Fibroblast of villous mesenchyme (primary cell): ENCODE measurements at places on chromosomes 3 and 15. TPM values are rescaled to one million over a fixed set of nuclear protein-coding genes. Genes with fewer than 3 reads are reported as not detected.

The SLC7A14 gene
- total RNA-seq: 1.6 and 2.2 TPM in 2 replicates

The GRAMD1C gene
- total RNA-seq: 2.2 and 2.3 TPM in 2 replicates

The TUBGCP4 gene
- 9.7 and 14.7 TPM in 2 replicates for total RNA-seq

The GASK1A gene
- 0.32 and 1.7 TPM in 2 replicates for total RNA-seq

The DNAH1 gene
- 4.7 and 4.8 TPM in 2 replicates for total RNA-seq

The SLC38A3 gene
- total RNA-seq: not detected in 2 replicates

The SPINT1 gene
- 0.32 and 0.43 TPM in 2 replicates for total RNA-seq

The GPR62 gene
- under 0.01 TPM in 1 of 2 replicates, not detected in the other for total RNA-seq

The KNG1 gene
- not detected in 2 replicates for total RNA-seq

The NEIL1 gene
- total RNA-seq: 3.2 and 4.3 TPM in 2 replicates

The LEO1 gene
- total RNA-seq: 22.2 and 28.1 TPM in 2 replicates

- DNase-seq: no peak
Observed at GRCh38 chr3:146732325-146732724, 127.2 kb upstream of the PLSCR5 start.

- peak; percentile 51 for DNase-seq
Observed at GRCh38 chr3:25455441-25456132, 27.5 kb downstream of the RARB start.

- no peak for DNase-seq
Observed at GRCh38 chr3:140943781-140944552, 2.3 kb downstream of the SLC25A36 start.

- DNase-seq: peak; percentile 29
Observed at GRCh38 chr3:153209596-153209995, 47.6 kb downstream of the RAP2B start.

GRCh38 chr15:72057548-72058091, 60.3 kb downstream of the MYO9A start:
- peak; percentile 45 for DNase-seq

GRCh38 chr15:76345880-76346668, 9.5 kb downstream of the ISL2 start:
- no peak for DNase-seq

DNA sequence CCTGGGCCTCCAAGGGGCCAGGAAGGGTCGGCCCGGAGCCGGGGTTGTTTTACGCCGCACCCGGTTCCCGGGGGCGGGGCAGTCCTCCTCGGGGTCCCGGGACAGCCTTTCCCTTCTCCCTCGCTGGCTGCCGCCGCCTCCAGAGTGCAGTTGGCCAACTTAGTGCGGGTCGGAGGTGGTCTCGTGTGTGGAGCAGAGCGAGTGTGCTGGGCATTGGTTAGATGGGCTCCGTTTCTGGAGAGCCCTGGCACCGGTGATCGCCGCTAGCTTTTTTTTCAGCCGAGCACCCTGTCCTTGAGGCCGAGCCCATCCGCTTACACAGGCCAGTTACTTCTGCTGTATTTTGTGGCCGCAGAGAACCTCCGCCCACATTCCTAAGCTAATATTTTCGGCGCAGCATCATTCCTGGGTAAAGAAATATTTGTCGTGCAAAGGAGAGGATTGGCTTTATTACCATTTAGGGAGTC, 585 bp downstream of the KIF23 start:
- peak; percentile 86 for DNase-seq

DNA sequence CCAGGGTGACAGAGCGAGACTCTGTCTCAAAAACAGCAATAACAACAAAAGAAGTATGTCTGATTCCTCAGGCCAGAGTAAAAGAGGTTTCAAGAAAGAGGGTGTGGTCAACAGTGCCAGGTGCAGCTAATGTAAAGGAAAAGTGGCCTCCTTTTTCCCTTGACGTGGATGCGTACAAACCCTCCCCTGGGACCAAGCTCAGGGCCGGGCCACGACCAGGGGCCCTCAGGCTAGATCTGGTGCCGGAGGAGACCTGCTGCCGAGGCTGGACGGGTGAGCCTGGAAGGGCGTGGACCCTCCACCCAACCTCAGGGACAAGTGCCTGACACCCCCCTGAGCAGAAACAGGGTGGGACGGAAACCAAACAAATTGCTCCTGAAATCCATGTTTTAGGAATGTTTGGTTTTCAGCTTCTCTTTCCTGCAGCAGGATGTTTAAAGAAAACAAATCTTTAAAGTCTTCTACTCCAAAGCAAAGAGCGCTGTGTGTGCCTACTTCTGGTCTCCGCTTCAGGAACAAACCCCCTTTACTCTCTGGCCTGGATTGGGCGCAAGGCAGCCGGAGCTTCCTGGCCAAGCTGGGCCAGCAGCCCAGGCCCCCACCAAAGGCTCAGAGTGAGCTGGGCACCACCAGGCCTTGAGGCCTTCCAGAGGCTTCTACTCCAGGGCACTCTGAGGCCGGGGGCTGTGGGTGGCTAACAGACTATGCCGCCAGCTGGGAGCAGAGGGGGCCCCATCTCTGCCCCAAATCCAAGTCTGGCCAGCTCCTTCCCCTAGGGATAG, 21.4 kb downstream of the ZDHHC19 start:
- no peak for DNase-seq

- DNase-seq: no peak
Observed at GRCh38 chr15:97023488-97023844, 693.0 kb downstream of the NR2F2 start.

- peak; percentile 60 for DNase-seq
Observed at GRCh38 chr15:39598958-39599845, 18.3 kb downstream of the THBS1 start.

DNA sequence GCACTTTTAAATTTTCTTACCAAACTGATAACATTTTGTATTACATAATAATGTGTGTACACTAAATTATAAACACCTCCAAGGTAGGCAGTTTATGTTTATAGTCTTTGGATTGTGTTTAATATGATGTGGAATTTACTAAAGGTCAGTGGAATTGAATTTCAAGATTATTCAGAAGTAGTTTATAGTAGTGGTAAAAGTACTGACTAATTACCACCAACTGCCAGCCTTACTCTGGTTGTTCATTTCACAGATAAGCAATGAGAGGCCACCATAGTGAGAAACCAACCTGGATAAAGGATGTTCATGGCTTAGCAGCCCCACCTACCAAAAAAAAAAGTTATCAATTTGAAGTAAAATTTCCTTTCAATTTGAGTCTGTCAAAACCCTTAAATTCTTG, 54.0 kb upstream of the EIF5A2 start:
- DNase-seq: no peak

DNA sequence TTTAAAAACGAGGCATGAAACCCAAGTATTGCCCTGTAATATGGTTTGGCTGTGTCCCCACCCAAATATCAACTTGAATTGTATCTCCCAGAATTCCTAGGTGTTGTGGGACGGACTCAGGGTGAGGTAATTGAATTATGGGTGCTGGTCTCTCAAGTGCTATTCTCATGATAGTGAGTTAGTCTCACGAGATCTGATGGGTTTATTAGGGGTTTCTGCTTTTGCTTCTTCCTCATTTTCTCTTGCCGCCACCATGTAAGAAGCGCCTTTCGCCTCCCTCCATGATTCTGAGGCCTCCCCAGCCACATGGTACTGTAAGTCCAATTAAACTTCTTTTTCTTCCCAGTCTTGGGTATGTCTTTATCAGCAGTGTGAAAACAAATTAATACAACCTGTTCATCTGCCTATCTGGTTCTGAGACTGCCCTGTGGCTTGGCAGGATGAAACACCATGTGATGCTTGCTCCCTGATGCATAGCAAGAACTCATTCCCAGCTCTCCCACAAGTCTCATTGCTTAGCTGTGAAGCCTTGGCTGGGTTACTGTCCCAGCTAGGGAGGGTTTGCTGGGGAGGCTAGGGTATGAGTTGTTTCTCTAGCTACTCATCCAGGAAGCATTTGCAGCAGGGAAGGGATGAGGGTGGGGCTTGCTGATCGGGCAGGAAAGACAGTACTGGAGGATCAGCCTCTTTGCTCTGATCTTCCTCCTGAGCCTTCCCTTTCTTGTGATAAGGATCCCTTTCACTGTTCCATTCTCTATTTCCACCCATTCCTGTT, 3.7 kb upstream of the SQOR start:
- DNase-seq: peak; percentile 74

GRCh38 chr3:145144361-145144760, 1016.6 kb downstream of the PLOD2 start:
- peak; percentile 60 for DNase-seq

DNA sequence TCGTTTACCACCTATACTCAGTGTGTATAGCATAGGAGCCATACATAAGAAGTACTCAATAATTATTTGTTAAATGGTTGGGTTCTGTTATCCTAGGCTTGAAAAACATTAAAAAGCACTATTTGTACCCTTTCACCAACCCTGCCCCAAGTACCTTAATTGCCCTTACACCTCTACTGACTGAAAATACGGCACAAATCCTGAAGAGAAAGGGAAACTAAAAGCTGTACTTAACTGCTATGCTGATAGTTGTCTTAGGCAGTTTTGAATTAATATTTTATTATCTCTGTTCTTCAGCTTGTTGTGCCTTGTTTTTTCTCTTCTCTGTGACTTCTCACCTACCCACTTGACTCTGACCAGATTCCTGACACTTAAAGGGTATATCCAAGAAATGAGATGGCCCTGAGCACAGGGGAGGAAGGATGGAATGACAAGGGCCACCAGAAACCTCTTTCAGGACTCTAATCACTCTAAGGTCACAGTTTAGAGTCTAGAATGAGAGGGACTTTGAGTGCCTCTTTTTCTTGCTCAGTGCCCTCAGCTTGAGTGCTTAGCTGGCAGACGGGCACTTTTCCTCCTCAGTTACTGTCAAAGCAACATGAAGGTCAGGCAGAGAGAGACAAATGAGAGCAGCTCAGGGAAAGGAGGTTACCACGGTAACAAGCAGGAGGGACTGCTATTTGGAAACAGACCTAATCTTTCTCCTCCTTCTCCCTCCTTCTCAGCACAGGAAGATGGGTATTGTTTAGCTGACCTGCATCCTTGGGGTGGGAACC, 136.5 kb downstream of the ZNF609 start:
- peak; percentile 63 for DNase-seq

GRCh38 chr3:150308481-150309256, 99.4 kb upstream of the TSC22D2 start:
- DNase-seq: peak; percentile 38

GRCh38 chr3:153626158-153626557, 464.1 kb downstream of the RAP2B start:
- no peak for DNase-seq

DNA sequence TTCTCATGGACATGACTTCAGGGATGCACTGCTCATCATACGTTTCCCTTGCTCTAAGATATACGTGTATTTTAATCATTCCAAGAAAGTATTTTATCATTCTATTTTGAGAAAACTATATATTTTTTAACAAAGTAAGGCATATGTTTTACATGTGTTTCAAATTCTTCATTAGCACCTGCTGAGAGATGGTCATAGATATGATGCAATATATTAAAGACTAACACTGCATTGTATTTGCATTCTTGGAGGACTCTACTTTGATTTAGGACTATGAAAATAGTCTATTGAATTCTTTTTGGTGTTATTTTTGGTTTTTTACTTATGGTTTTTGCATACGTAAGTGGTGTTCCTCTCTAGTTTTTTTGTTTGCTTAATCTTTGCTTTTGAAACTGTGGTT, 54.2 kb upstream of the MTMR10 start:
- DNase-seq: no peak

DNA sequence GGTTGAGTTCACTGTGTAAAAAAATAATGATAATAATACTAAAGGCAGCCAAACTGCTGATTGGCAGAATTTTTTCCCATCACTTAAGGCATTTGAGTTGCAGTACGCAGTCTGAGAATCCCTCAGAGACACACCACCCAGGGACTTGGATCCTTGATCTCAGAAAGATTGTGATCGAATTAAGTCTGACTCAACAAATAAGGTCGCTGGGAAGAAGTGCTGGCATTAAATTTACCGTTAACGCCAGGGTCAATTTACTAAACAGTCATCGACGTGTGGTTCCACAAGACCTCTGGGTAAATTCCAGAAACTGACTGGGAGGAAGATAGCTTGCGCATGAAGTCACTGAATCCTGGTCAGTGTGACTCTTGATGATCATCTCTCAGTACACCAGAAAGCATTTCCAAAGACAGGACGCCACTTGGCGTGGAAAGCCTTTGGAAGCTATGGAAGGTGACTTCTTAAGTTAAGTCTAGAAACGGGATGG, 48.3 kb upstream of the CGNL1 start:
- peak; percentile 95 for DNase-seq

DNA sequence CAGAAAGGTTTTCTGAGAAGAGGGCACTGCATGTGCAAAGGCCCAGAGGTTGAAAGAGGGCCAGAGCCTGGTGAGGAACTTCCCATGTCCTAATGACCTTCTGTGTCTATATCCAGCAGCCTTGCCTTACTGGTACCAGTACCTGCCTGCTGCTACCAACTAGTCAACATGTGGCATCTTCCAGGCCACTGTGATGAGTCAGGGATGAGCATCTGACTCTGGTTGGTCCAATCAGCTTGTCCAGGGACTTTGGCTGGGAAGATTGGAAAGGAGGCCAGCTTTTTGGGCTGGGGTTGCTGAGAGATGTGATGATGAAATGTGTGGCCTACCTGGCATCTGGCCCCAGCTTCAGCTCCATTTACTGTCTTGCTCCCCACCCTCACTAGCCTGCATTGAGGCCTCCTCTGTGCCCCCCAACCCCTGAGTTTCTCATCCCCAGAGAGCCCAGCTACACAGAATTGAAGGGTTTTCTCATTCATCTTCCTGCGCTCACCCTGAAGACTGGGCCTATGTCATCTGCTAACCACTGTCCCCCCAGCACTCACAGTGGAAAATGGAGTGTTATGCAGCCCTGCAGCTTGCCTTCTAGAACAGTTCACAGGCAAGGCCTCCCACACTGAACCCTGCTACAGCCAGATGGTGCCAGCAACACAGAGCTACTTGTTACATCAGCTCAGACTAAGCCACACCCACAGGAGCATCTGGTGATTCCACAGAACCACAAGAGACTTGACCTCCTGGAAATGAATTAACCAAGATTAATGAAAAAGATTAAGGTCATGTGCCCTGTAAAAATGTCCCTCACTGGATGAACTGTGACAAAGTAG, 1.3 kb upstream of the TWF2 start:
- DNase-seq: peak; percentile 99

DNA sequence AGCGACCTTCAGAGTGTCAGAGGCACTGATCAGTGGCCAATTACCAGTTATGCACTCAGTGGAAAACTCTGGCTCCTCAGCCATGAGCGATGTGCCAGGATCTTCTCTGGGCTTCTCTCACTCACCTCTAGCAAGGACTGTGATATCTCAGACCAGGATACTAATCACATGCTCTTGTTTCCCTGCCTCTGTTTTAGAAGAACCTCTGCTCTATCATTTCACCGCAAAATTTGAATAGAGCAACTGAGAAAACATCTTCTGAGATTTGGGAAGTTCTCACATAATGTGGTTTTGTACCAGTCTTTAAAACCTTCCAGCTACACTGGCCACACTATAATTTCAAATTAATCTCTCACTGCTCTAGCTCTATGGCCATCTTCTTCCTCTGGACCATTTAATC, 325.8 kb upstream of the FRG2C start:
- DNase-seq: no peak
